ENCODE measurements at places on chromosomes 6 and 20.

- no peak overlapping the region for H3K27ac ChIP-seq
- H3K36me3 ChIP-seq, result no peaks in the 10 kb centered on the region
- no peak for DNase-seq
Measured at GRCh38 chr6:126643352-126643751, 303.4 kb downstream of the CENPW start.

DNA sequence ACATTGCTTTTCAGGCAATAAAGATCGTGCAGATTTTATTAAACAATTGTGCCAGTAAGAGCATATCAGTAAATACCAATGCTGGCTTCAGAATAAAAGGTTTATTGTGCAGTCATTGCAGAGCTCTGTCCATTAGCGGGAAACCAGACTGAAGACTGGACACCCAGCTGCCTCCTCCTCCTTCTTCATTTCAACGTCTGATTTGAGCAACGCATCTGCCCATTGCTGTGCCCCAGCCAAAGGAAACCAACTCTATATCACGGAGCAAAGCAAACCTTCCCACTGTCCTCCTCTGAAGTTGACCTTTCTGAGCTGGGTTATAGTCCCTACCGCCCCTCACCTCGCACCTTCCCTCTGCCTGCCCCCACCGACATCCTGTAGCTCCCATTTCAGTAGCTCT lies 80.8 kb downstream of the SLC22A23 start:
- H3K27ac ChIP-seq, result no peak overlapping the region
- H3K4me1 ChIP-seq, result peaks cover 18% of the 10 kb centered on the region
- H3K27me3 ChIP-seq, result peaks cover 10% of the 10 kb centered on the region
- no peaks in the 10 kb centered on the region for H3K36me3 ChIP-seq
- no peak for DNase-seq

GRCh38 chr6:160048471-160048870 lies 73.1 kb upstream of the SLC22A1 start:
- peaks cover 19% of the 10 kb centered on the region for H3K4me1 ChIP-seq
- no peak overlapping the region for H3K27ac ChIP-seq
- no peaks in the 10 kb centered on the region for H3K27me3 ChIP-seq
- peaks cover 93% of the 10 kb centered on the region for H3K36me3 ChIP-seq

DNA sequence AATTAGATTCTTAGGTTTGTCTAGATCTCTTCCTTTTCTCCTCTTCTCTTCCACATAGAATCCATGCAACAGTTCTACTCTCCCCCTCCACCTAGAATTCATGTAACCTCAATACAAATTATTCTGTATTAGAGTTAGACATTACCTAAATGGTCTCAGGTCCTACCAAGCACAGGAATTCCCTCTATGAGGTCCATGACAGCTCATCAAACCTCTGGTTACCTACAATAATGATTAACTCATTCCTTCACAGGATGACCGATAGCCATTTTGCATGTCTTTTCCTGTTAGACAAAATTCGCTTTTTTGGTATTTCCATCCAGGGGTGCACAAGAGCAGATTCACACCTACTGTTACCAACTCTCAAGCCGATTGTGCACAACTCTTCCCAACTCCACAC lies 27.4 kb upstream of the BMP2 start:
- no peak overlapping the region for H3K4me3 ChIP-seq
- DNase-seq, result no peak
- no peaks in the 10 kb centered on the region for H3K27me3 ChIP-seq
- no peaks in the 10 kb centered on the region for H3K4me1 ChIP-seq
- H3K36me3 ChIP-seq, result no peaks in the 10 kb centered on the region
- H3K27ac ChIP-seq, result no peak overlapping the region

GRCh38 chr6:35490821-35491557 lies 5.9 kb downstream of the TEAD3 start:
- no peak overlapping the region for H3K27ac ChIP-seq
- no peaks in the 10 kb centered on the region for H3K36me3 ChIP-seq
- H3K4me3 ChIP-seq, result no peak overlapping the region
- no peak for DNase-seq
- peaks cover 8% of the 10 kb centered on the region for H3K27me3 ChIP-seq
- H3K4me1 ChIP-seq, result peaks cover 16% of the 10 kb centered on the region

- peaks cover 27% of the 10 kb centered on the region for H3K4me1 ChIP-seq
- DNase-seq, result no peak
- H3K27ac ChIP-seq, result no peak overlapping the region
- H3K27me3 ChIP-seq, result peaks cover 3% of the 10 kb centered on the region
- no peak overlapping the region for H3K4me3 ChIP-seq
- H3K36me3 ChIP-seq, result peaks cover 19% of the 10 kb centered on the region
Measured at GRCh38 chr6:57315111-57315510, 2.3 kb upstream of the PRIM2 start.

- peaks cover 27% of the 10 kb centered on the region for H3K4me1 ChIP-seq
- H3K36me3 ChIP-seq, result no peaks in the 10 kb centered on the region
Measured at GRCh38 chr6:6709106-6709505, 120.6 kb downstream of the LY86 start.

DNA sequence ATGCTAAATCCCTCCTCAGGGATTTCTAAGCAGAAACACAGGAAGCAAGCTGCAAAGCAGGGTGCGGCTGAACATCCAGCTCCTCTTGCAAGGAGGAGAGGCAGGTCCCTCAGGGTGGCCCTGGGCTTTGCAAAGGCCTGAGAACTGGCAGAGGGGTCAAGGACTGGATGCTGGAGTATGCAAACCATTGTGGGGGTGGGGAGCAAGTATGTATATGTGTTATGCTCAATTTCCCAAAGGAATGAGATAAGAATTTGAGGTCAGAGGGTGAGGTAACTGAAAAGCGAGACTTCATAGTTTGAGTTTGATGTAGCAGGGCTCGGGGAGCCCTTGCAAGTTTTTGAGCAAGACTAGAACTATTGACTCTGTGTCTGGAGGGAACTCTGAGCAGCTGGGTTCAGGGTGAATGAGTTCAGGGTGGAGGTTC lies 11.2 kb downstream of the SLC22A2 start:
- no peak overlapping the region for H3K27ac ChIP-seq
- no peaks in the 10 kb centered on the region for H3K36me3 ChIP-seq
- DNase-seq, result no peak
- H3K27me3 ChIP-seq, result peaks cover 2% of the 10 kb centered on the region
- H3K4me3 ChIP-seq, result no peak overlapping the region
